RWPE2 (cell line): ENCODE measurements at places on chromosomes 2 and 18.

GRCh38 chr2:12978066-12978835 is 261.5 kb downstream of the TRIB2 start:
- DNase-seq: no peak

DNA sequence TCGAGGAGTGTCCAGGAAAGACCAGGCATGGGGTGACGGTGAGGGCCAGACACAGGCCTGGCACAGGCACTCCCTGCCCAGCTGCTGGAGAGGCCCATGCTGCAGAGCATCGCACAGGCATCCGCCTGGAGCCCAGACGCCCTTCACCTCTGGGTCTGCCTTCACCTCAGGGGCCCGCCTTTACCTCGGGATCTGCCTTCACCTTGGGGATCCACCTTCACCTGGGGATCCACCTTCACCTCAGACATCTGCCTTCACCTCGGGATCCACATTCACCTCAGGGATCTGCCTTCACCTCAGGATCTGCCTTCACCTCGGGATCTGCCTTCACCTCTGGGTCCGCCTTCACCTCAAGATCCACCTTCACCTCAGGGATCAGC is 7.7 kb downstream of the KIF1A start:
- no peak for DNase-seq

- no peak for DNase-seq
Measured at GRCh38 chr18:47253101-47253654, 1.7 kb upstream of the SKOR2 start.

DNA sequence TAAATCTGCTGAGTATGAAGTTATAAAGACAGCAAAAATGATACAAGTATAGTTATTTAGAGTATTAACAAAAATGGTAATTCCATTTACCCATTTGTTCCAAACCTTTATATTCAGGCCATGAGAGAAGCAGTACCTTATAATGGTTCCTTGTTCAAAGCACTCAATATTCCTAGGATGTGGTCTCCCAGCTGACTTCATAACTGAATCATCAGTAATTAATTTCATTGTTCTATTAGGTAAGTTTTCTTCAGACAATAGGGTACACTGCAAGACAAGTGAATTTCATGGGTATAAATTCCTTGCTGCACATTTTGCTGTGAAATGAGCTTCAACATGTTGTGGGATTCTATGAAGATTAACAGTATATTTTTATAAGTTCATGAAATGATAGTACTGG is 550.8 kb upstream of the ZEB2 start:
- DNase-seq: no peak

GRCh38 chr18:31199190-31199769 is 36.6 kb upstream of the DSC1 start:
- DNase-seq: no peak

DNA sequence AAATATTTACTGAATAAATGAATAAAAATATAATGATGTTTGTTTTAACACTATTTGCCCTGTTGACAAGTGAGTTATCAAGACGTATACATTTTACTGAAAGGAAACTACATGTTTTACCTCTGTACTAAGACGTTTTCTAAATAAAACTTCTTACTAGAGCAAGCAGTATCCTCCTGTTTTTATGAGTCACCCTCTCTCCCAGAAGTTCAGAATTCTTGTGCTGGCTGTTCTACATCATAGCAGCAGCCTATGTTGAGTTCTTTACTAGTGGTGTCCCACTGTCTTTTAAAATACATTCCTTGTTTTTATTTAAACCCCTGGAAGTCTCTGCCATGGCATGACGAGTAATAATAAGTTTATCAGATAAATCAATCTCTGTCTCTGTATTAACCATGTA is 297.4 kb downstream of the CALCRL start:
- no peak for DNase-seq
